HepG2 (cell line): ENCODE measurements at places on chromosomes 12 and 14. TPM values are rescaled to one million over a fixed set of nuclear protein-coding genes. Genes with fewer than 3 reads are reported as not detected.

CLEC4C gene
- polyA plus RNA-seq, result not detected in 2 replicates

ADCY4 gene
- polyA plus RNA-seq, result 0.03 TPM in 1 of 2 replicates, not detected in the other

CABP1 gene
- polyA plus RNA-seq, result not detected in 2 replicates

CD27 gene
- 0.12 and 0.18 TPM in 2 replicates for polyA plus RNA-seq

SLC16A7 gene
- polyA plus RNA-seq, result 0.99 and 1.6 TPM in 2 replicates

RERGL gene
- not detected in 2 replicates for polyA plus RNA-seq

GPR84 gene
- polyA plus RNA-seq, result not detected in 2 replicates

SETD1B gene
- 1.1 and 1.3 TPM in 2 replicates for polyA plus RNA-seq

NRXN3 gene
- 0.03 TPM in 1 of 2 replicates, not detected in the other for polyA plus RNA-seq

OR6C2 gene
- not detected in 2 replicates for polyA plus RNA-seq

STXBP6 gene
- polyA plus RNA-seq, result 32.3 and 42.8 TPM in 2 replicates

GRCh38 chr14:104283197-104284106 lies 145.1 kb downstream of the KIF26A start:
- no peak for DNase-seq

GRCh38 chr14:71003156-71003555 lies 95.9 kb downstream of the PCNX1 start:
- DNase-seq, result no peak

DNA sequence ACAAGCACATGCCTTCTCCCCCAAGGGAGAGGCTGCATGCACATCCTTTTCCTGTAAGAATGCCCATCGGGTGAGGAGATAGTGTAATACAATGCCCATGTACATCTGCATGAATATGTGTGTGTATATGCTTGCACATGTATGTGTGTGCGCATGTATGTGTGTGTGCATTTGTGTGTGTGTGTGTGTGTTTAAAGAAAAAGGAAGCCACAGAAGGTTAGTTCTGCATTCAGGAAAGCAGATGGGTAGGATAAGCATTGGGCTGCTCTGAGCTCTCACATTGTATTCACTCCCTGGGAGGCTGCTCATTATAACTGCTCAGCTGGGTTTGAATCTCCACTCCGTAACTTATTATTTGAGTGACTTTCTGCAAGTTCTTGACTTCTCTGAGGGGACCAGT lies 74.3 kb downstream of the GALNT8 start:
- no peak for DNase-seq

- DNase-seq, result peak; percentile 11
Measured at GRCh38 chr12:9065607-9065856, 50.2 kb downstream of the A2M start.

GRCh38 chr12:128928361-128928760 lies 75.1 kb downstream of the GLT1D1 start:
- DNase-seq, result no peak

GRCh38 chr12:31289441-31289840 lies 36.5 kb downstream of the SINHCAF start:
- DNase-seq, result no peak

DNA sequence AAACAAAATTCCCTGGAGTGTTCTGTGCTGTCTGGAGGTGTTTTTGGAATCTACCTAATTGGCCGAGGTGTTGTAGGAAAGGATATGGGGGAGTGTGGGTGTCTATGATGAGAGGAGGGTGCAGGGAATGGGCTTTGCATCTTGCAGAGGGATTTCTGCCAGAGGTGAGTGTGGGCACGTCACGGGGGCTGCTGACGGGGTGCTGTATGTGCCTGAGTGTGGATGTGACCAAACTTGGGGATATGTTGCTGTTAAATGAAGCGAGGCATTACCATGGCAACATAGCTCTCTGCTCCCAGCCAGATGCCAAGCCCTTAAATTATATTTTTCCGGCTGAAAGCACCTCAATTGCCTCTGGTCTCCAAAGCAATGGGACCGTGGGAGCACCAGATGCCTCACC lies 44.3 kb upstream of the SPTLC2 start:
- no peak for DNase-seq

GRCh38 chr12:4908684-4909409 lies 858 bp upstream of the KCNA1 start:
- DNase-seq, result no peak

DNA sequence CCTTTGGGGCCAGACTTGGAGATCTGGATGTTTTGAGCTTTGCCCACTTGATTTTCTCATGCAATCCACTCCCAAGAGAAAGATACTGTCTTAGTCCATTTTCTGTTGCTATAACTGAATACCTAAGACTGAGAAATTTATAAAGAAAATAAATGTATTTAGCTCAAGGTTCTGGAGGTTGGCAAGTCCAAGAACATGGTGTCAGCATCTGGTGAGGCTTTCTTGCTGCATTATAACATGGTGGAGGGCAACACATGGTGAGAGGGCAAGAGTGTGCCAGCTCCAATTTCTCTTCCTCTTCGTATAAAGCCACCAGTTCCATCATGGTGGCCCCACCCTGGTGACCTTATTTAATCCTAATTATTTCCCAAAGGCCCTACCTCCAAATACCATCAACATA lies 39.6 kb upstream of the NFKBIA start:
- no peak for DNase-seq

DNA sequence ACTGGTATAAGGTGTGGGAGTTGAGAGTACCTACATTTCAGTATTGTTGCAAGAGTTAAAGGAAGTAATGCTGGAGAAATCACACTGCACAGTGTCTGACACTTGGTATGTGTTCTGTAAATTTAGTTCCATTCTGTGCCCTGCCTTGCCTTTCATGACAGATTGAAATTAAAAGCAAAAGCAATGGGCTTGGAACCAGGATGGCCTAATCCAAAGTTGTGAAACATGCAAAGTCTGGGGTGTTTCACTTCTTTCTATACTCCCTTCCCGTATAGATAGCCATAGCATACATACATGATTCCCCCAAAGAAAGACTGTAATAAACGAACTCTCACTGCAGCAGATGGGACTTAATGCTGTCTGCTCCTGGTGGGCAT lies 281.1 kb downstream of the NRXN3 start:
- no peak for DNase-seq

GRCh38 chr14:52063052-52063462 lies 5.8 kb downstream of the NID2 start:
- DNase-seq, result no peak

DNA sequence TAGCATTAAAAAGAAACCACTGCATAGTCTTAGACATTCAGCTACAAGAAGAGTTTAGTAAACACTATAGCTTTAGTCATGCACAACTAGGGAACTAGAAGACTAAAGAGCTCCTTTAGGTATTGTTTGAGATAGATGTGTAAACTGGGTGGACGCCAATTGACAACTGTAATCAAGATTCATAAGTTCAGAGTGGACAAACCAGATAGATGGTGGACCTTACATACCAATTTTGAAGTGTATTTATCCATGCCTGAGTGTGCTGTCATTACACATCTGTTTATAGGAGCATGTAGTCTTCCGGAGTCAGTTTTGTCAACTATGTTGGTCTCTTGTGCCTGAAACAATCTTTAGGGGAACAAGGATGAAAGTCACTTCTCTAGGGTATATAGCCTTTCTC lies 96.6 kb downstream of the LMO3 start:
- no peak for DNase-seq

DNA sequence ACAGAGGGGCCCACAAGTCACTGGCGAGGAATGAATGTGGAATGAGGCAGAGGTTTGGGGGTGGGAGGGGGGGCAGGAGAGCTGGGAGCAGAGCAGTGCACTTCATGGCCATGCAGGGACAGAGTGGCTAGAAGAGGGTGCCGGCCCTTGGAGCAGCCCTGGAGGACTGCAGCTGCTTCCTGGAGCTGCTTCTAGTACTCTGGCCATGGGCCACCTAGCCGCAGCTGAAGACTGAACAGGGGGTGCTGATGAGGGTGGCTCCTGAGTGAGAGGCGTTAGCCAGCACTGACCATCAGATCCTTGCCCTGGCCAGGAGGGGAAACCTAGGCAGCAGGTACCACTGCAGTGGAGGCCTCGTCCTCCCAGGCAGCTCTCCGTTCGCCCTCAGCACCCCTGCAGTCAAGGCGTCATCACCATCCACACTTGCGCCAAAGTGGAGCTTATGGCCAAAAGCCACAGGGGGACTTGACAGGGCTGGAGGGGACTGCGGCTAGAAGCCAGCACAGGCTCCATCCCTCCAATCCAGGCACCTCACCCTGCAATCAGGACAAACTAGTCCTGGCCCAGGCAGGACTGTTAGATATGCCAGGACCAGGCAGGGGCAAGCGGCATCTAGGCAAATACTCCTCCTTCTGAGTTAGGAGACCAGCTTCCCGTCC lies 16.4 kb downstream of the OTUB2 start:
- DNase-seq, result no peak

GRCh38 chr12:128619263-128619662 lies 204.5 kb downstream of the SLC15A4 start:
- no peak for DNase-seq

DNA sequence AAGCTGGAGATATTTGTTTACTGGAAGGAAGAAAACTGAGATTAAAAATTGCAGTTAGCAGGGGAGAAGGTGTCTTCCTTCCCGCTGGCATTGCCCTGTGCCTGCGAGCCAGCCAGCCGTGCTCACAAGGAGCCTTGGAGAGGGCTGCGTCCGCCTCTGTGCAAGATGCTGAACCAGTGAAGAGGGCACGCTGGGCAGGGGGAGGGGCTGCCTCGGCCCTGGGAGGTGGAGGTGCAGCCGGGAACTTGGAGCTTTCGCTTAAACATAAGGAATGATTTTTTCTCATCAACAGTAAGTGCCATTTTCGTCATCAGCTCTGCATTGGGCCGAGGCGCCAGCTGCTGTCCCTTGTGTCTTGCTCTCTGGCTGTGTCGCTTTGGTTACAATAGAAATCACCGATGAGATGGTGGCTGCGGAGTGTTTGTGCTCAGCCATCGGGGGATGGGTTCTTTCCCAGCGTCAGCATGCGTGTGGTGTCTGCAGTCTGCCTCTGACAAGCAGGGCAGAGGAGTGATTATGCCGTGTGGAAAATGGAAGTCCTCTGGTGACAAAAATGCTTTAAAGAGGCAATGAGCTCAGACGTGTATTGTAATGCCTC lies 97.3 kb downstream of the ESR2 start:
- no peak for DNase-seq

GRCh38 chr14:58918066-58918738 lies 270.3 kb upstream of the DAAM1 start:
- no peak for DNase-seq

GRCh38 chr14:22627506-22628263 lies 16.5 kb downstream of the OR6J1 start:
- DNase-seq, result no peak

DNA sequence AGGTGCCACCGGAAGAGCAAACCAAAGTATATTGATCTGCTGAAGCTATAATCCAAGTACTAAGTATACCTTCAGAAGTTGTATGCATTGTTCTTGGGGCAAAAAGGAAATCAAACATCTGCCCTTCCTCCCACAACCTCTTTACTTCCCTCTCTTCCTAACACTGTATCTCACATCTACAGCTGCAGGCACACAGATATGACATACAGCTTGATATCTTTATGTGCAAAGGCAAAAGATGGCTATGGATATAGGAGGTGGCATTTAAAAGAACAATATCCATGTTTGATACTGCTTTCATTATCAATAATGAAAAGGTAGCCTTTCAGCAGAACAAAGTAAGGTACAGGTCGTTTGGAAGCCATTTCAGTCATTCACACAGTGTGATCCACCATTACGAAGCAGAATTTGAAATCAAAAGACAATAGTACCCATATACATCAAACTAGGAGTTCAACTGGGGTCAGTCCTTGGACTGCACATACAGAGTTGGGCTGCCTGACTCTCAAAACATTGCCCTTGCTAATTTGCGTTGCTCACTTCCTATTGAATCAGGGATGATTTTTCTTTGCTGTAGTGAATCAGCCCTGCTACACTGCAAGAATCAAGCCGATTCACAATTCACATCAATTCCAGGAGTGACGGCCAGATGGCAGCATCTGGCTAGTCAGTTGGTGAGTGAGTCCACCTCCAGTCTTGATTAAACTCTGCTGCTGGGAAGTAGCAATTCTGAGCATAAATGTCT lies 8.9 kb downstream of the ANG start:
- peak; percentile 62 for DNase-seq

DNA sequence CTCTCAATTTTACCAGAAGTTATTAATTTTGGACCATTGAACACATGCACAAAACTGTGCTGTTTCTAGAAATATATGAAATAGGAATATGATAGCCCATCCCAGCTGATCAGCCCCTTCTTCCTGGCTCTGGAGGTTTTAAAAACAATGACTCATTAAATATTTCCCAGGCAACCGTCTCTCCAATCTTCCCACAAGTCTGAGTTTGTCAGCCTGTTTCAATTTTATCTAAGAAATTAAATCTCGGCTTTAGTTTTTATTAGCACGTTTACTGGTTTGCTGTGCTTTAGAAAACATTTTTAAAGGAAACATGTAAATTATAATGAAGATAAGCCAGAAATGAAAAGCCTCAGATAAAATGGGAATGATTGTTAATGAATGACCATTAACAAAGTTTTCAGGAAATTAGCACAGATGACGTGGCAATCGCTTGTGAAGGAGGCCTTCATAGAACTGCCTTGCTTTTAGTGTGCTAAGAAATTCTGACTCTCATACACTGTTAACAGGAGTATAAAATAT lies 89.3 kb upstream of the RAP1B start:
- no peak for DNase-seq

DNA sequence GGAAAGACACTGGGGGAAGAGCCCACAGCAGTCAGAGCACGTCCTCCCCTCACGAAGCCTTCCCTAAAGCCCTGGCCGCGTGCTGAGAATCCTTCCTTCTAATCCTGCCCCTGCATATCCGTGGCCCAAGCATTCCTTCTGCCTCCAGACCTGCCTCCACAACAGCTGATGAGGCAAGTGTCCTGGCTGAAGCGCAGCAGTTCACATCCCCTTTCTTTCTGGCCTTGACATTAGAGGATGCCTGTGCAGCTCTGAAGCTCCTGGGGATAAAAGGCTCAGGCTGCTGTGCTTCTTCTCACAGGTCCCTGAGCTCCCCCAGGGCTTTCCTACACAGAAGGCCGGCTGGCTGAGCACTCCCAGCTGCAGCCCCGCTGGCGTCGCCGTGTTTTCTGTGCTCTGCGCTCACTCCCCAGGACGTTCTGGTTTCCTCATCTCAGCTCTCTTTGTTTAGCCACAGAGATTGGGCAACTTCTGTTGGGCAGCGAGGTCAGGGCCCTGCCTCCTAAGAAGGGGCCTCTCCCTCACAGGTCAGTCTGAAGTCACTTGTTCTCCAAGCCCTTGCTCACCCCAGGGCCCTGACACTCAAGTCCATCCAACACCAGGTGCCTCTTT lies 45.8 kb downstream of the NINJ2 start:
- peak; percentile 77 for DNase-seq
